Right atrium auricular region (tissue), 2 donors: ENCODE measurements at places on chromosomes 3 and 15. TPM values are rescaled to one million over a fixed set of nuclear protein-coding genes. Genes with fewer than 3 reads are reported as not detected.
A peak's percentile ranks its signal among the peaks of the same experiment; 100 is the strongest.

C15orf62 gene
- not detected for total RNA-seq

SV2B gene
- 0.24 TPM for total RNA-seq

IQCF5 gene
- not detected for total RNA-seq

CCR5 gene
- not detected for total RNA-seq

RBP2 gene
- not detected for total RNA-seq

MUC4 gene
- not detected for total RNA-seq

SAMMSON gene
- total RNA-seq, result not detected

CACNA2D3 gene
- 17.2 TPM for total RNA-seq

GOLGA6A gene
- total RNA-seq, result not detected

SPINK8 gene
- total RNA-seq, result not detected

RHCG gene
- total RNA-seq, result 0.43 TPM

GRCh38 chr3:155064920-155065319 lies 15.2 kb upstream of the MME start:
- no peak for DNase-seq

DNA sequence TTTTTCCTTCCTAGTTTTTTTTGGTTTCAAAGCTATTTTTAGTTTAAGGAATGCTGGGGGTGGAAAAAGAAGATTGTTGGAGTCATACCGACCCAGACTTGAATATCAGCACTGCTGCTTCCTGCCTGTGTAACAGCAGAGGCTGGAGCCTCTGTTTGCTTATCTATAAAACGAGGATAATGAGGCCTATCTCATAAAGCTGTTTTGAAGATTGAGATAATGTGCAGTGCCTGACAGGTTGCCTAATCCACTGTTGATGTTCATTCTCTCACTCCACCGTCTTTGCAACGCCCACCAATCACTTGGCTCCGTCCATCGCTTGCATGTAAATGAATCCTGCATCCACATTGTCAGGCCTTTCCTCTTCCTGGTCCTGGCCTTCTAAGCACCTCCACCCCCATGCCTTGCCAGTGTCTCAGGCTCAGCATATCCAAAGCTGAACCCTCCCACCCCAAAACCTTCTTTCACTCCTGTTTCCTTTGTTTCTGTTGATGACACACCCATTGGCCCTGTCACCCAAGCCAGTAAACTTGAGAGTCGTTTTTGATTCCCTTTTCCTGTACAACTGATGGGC lies 94.9 kb downstream of the MEX3B start:
- DNase-seq, result no peak

GRCh38 chr3:98596541-98597500 lies 3.4 kb upstream of the CPOX start:
- DNase-seq, result no peak

DNA sequence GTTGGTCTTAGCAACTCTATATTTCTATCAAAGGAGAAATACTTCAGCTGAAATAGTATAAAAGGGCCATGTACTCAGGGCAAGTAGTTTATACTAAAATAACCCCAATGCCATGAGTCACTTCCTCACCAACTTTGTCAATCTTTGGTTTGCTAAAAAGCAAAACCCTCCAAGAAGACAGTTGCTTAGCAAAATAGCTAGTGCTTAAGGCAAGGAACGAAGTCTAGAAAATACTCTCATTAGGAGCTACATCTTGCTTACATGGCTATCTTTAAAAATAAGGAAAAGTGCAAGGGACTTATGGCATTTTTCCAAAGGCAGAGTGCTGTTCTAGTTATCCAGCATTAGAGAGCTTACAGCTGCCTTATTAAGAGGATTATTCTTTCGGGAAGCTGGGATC lies 28.4 kb downstream of the P3H2 start:
- no peak for DNase-seq

GRCh38 chr15:70480196-70480856 lies 283.0 kb downstream of the UACA start:
- no peak for DNase-seq

DNA sequence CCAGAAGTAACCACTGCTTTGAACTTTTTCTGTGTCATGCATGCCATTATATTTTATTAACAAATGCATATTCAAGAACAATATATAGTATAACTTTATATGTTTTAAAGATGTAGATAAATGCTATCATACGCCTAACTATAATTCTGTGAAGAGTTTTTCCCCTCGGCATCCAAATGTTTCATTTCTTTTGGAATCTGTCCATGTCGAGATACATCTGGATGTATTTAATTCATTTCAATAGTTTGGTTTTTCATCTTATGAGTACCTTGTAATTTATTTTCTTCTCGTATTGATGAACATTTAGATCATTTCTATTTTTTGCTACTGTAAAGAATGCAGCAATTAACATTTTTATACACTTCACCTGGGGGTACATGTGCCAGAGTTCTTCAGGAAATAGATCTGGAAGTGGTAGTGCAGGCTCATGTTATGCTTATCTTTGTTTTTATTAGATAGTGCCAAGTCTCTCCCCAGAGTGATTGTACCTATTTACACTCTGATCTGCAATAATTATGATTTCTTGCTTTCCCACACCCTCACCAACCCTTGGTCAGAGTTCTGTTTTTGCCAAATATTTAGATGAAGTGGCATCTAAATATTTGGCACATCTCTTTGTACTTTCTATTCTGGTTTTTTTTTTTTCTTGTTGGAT lies 29.7 kb downstream of the USP13 start:
- DNase-seq, result no peak

GRCh38 chr15:95932676-95933075 lies 397.8 kb upstream of the NR2F2 start:
- no peak for DNase-seq

GRCh38 chr3:162769564-162769963 lies 1273.0 kb downstream of the OTOL1 start:
- DNase-seq, result no peak

DNA sequence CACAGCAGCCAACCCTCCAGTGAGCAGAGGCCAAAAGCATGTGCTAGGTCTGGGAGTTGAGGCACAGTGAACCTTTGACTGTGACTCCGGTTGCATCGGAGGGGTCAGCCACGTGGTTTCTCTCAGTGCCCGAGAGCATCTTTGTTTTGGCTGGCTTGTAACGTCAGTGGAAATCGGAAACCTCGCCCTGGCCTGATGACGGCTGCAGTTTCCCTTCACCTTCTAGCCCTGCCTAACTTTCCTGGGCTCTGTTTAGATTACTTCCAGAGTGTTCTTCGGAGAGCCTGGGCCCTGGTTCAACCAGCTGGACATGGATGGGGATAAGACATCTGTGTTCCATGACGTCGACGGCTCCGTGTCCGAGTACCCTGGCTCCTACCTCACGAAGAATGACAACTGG lies 56.6 kb downstream of the MESD start:
- peak; percentile 85 for DNase-seq

DNA sequence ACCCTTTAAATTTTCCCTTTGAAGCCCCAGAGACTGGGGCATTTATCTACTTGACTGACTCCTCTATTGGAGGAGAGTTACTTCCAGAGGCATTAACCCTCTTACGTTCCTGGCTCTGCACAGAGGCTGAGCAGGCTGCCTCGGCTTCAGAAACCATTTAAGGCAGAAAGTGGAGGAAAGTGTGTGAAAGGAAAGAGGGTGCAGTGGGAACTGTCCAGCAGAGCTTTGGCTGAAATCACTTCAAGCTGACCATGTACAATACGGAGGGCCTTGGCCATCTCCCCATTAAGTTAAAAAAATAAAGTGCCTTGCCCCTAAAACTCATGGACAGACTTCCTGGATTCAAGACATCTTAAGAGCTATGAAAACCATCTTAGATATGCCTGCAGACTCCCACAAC lies 238.7 kb downstream of the SV2B start:
- no peak for DNase-seq

DNA sequence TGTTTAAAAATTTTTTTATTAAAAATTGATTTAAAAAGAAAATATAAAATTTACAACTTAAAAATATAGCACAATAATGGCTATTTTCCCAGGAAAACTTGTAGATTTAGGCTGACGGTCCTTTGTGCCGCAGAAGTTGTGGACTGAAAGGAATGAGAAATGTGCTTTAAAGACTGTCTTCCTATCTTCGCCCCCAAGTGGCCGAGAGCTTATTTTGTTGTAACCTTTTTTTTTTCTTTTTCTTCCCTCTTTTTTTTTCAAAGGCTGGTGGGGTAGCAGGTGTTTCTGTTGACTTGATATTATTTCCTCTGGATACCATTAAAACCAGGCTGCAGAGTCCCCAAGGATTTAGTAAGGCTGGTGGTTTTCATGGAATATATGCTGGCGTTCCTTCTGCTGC lies 15.5 kb downstream of the SLC25A26 start:
- no peak for DNase-seq

DNA sequence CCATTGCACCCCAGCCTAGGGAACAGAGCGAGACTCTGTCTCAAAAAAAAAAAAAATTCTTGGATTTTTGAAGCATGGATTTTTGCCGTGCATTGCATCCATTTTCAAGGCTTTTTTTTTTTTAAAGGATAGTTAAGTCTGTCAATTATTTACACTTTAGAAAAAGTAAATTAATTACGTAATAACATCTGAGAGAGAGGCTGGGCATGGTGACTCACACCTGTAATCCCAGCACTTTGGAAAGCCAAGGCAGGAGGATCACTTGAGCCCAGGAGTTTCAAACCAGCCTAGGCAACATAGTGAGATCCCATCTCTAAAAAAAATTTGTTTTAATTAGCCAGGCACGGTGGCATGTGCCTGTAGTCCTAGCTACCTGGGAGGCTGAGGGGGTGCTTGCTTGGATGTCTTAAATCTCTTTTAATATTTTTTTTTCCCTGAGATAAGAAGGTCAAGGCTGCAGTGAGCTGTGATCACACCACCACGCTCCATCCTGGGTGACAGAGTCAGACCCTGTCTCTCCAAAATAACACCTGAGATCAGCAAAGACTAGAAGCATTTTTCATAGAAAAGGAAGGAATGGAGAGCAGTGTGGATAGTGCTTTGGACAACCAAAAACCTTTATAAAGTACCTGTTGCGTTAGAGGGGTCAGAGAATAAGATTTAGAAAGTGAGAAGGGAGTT lies 6.8 kb upstream of the SENP7 start:
- DNase-seq, result no peak

GRCh38 chr15:29129221-29129620 lies 140.4 kb downstream of the NSMCE3 start:
- DNase-seq, result no peak

- DNase-seq, result no peak
These were observed 153.8 kb downstream of the PGPEP1L start for GRCh38 chr15:98853617-98854420.

- no peak for DNase-seq
These were observed 69.5 kb downstream of the MBNL1 start for GRCh38 chr3:152338159-152338720.

DNA sequence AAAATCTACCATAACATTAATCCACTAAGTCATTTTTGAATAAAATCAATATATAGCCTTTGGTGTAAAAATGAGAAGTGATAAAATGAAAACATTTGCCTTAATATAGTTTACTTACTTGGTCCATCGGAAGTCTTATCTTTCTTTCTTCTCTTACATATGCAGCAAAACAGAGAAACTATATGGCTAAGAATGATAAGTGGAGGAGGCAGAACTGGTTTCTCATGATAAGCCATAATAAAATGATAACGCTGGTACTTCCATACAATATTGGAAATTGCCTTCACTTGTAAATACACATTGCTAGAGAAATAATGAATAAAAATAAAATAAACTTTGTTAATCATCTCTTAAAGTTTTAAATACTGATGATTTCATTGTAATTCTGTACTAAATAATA lies 47.8 kb upstream of the USP50 start:
- no peak for DNase-seq

DNA sequence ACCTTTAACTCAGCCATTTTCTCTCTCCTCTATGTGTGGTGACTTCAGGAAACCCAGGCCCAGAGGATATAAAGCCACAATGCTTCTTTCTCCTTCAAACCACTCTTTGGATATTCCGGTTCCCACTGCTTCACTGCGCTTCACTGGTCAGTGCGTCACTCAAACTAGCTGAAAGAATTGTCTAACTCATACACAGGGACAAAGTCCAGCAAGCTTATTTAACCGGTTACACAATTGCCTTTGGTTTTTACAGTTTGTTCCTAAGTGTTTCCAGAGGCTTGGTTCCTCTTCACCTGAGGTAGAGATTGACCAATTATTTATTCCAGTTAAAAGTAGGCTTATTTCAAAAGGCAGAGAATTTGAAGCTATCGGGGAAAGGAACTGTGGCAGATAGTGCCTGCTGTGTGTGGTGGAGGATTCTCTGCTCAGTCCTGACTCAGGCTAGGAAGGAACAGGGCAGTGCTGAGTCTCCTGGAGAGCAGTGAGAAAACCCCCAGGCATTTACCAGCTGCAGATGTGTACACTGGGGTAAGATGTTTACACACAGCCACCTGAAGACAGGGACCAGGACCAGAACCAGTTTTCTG lies at the start of gene HGD:
Gene HGD, minus strand, starts transcription at position 145 of the 587 bp plus-strand sequence. Its CDS starts 128 bp downstream, at position 17.
- DNase-seq, result no peak

- DNase-seq, result peak; percentile 85
These were observed 12.5 kb upstream of the MORF4L1 start for GRCh38 chr15:78859971-78860719.

DNA sequence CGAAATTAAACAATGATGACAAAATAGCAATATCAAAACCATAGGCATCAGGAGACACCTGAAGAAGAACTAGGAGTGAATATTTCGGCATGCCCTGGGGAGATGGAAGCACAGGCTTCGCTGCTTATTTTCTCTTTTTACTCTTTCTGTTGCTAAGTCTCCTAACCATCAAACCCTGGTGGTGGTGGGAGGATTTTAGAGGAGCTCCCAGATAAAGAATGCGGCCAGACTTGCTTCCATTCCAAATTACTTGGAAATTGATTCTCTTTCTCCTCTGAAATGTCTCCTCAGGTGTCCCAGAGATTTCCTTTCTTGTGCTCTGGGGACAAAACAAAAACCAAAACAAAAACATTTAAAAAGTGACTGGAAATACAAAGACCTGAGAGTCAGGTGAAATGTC lies 243.0 kb downstream of the KBTBD8 start:
- no peak for DNase-seq
